Stimulated activated CD8-positive, alpha-beta memory T cell treated with anti-CD3 and anti-CD28 coated beads, Interleukin-15, amount 100 ng/mL, for 1 hour (primary cell): ENCODE measurements at places on chromosomes 5 and 9.

GRCh38 chr5:68415177-68416085, 199.9 kb downstream of the PIK3R1 start:
- no peak for DNase-seq

GRCh38 chr5:174412374-174412773, 312.0 kb upstream of the MSX2 start:
- DNase-seq: no peak

DNA sequence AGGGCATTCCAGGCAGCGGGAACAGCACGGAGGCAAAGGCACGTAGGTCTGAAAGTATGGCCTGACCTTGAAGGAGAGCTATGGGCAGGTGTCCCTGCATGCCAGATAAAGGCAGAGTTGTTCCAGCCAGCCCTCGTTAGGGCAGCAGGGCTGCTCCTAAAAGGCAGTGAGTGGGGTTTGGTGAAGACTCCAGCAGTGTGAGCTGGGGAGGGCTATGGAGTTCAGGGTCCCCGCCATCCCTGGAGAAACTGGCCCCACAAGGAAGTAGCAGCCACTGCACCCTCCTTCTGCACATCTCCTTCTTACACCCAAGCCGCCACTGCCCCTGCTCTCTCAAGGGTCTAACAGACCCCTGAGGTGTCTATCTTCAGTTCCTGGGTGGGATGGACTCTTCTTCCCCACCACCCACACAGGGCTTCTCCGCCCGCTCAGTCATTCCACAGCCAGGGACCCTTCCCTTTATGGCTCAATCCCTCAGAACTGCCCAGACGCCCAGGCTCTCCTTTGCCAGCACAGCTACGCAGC, 1.4 kb downstream of the AKNA start:
- no peak for DNase-seq

DNA sequence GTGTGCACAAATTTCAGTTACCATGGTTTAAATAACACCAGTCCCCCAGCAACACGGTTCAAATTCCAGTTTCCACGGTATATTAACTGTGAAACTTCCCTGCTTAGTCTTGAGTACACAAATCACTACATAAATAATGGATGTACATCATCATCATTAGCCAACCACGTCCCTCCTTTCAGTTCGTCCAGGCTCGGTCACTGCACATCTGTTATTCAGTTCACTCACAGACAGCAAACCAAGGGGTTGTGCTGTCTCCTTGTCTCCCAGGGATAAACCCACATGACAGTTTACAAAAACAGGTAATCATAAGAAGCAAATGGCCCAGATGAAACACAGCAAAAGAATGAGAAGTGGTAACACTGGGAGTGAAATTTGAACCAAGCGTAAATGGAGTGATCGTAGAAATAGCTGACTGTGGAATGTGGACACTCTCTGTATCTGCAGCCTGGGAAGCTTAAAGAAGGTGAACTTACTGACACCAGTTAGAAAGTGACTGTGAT, 61.0 kb upstream of the RAD23B start:
- DNase-seq: no peak

DNA sequence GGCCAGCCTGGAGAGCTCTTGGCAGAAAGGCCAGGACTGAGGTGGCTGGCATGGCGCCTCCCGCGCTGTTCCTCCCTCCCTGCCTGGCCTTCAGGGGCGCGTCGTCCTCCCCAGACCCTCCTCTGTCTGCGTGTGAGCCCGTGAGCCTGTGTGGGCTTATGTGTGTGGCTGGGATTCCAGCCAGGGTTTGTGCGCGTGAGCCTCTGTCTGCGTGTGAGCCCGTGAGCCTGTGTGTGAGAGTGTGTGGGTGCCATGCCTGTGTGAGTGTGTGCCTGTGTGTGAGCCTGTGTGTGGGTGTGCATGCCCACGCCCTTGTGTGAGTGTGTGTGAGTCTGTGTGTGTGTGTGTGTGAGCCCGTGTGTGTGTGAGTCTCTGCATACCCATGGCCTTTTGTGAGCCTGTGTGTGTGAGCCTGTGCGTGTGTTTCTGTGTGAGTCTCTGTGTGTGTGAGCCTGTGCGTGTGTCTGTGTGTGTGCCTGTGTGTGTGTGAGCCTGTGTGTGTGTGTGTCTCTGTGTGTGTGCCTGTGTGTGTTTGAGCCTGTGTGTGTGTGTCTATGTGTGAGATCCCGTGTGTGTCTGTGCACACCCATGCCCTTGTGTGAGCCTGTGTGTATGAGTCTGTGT, 13.0 kb downstream of the RXRA start:
- no peak for DNase-seq

DNA sequence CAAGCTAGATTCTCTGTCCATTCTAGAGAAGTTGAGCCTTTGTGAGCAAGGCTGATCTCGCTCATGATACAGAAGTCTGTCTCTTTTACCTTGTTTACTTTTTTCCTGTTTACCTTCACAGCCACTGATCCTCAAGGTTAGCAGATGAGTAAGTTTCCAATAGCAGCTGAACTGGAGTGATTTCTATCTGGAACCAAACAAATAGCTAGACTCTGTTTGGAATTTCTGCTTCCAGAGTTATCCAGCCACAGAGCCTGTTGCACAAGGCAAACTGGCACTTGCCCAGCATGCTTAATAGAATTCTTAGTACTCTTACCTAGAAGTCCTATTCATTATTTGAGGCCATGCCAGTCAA, 12.8 kb upstream of the PANK3 start:
- no peak for DNase-seq

DNA sequence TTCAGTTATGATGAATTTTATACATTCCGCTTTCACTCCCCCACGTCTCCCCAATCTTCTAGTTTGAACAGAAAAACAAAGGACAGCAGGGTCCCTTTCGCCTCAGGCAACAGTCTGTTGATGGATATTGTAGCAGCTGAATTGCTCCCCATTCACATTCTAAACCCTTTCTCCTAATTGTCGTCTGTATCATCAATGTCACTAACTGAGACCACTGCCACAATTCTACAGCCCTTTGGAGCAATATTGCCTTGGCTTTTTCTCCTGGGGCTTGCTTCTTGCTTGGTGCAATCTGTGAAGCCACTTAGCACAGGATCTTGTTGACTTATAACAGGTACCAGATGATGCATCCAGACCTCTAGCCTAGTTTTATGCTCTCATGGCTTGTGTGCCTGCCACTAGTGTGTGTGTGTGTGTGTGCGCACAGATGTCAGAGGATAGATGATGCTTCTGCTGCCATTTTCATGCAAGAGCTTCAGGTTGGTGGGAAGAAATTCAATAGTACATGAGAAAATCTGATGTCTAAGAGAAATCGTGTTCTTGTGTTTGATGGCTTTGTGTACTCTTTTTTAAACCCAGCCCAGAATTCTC, 195.2 kb upstream of the ISL1 start:
- DNase-seq: no peak

DNA sequence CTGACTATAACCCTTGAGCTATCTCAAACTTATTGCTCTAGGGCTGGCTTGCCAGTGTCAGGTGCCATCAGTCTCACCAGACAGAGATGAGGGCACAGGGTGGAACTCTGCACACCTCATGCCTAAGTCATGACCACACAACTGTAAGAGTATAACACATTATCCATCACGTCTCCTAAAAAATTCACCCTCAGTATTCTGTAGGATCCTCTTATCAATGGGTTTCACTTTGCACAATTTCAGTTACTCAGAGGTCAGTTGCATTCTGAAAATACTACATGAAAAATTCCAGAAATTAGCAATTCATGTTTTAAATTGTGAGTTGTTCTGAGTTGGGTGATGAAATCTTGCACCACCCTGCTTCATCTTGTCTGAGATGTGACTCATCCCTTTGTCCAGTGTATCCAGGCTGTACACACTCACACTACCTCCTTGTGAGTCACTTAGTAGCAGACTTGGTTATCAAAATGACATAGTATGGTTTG, 690.9 kb upstream of the CDH18 start:
- DNase-seq: no peak

- DNase-seq: no peak
Observed at GRCh38 chr5:119307170-119307569, 48.6 kb upstream of the TNFAIP8 start.

DNA sequence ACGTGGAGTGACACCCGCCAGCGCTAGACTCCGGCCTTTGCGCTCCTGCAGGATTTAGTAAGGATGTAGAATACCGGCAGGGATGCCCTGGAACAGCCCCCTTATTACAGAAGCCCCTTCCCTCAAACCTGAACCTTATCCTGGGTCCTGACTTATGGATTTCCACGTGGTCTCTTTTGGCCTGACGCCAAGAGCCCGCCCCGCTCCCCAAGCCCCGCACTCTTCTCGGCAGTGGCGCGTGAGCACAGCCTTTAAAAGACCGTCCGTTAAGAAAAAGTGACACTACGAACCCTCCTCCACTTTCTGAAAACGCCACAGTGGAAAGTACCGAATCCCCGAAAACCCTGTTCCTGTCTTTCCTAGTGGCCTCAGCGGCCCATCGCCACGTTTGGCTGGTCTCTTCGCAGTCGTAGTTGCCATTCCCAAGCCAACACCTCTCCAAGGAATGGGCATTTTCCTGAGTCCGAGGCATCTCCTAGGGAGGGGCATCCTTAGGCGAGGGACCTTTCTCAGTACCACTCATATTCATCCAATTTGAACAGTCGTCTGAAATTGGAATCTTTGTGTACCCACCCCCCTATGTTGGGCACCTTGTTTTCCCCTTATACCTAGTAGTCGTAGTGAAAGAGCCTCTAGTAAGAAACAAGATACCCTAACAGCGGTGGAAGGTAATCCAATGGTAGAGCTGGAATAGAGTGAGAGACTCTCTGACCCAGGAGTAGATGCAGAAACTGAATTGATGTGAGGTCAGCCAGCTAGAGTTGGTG, 732 bp upstream of the MCIDAS start:
- no peak for DNase-seq

- no peak for DNase-seq
Observed at GRCh38 chr9:74036549-74037231, 460.4 kb upstream of the RORB start.

DNA sequence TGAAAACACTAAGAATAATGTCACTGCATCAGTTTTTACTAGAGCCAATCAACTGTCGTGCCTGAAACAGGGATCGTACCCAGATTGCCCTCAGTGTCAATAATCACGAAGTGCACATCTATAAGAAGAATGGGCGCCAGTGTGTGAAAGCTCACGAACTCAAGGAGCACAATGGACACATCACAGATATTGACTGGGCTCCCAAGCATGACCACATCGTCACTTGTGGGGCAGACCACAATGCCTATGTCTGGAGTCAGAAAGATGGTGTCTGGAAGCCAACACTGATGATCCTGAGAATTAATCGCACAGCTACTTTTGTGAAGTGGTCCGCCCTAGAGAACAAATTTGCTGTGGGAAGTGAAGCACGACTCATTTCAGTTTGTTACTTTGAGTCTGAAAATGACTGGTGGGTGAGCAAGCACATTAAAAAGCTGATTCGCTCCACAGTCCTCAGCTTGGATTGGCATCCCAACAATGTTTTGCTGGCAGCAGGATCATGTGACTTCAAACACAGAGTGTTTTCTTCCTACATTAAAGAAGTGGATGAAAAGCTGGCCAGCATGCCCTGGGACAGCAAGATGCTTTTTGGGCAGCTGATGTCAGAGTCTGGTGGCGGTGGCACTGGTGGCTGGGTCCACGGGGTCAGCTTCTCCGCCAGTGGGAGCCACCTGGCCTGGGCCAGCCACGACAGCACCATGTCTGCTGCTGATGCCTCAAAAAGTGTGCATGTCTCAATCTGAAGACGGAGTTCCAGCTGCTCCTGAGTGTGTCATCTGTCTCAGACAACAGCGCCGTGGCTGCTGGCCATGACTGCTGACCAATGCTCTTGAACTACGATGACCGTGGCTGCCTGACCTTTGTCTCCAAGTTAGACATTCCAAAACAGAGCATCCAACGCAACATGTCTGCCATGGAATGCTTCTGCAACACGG, 32.2 kb downstream of the NSA2 start:
- DNase-seq: no peak

DNA sequence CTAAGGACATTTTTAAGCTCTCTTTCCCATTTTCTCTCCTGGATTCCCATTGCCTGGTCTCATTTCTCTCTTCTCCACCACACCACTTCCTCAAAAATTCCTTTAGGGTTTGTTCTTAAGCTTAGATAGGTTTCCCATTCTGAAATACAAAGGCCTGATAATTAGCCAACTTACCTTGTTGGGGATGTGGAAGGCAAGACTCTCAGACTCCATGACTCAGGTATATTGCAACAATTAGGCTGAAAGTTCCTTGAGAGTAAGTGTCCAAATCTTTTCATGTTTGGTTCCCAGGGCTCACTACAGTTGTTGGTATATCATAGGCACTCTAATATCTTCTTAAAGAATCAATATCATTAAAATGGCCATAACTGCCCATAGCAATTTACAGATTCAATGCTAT, 43.6 kb downstream of the FXN start:
- no peak for DNase-seq

DNA sequence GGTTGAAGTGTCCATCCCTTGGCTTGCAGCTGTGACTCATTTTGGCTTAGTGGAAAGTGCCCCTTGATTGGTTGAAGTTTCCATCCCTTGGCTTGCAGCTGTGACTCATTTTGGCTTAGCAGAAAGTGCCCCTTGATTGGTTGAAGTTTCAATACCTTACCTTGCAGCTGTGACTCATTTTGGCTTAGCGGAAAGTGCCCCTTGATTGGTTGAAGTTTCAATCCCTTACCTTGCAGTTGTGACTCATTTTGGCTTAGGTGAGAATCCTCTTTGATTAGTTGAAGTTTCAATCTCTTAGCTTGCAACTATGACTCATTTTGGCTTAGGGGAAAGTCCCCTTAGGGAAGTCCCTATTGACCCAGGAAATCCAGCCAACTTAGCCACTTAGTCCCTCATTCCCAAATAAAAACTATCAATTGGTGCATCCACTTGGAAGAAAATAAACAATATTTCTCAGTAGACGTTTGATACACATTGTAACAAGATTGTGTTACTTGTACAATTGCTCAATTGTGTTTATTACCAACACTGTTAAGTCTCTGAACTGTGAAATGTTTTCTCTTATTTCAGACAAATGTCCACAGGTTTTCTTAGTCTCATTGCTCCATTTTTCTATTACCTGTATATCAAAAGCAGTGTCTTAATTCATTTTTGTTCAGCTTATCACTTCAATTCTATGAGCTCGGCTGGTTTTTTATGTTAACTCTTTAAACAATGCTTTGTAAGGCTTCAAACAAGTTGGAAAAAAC, 2308.8 kb upstream of the ACO1 start:
- DNase-seq: no peak

DNA sequence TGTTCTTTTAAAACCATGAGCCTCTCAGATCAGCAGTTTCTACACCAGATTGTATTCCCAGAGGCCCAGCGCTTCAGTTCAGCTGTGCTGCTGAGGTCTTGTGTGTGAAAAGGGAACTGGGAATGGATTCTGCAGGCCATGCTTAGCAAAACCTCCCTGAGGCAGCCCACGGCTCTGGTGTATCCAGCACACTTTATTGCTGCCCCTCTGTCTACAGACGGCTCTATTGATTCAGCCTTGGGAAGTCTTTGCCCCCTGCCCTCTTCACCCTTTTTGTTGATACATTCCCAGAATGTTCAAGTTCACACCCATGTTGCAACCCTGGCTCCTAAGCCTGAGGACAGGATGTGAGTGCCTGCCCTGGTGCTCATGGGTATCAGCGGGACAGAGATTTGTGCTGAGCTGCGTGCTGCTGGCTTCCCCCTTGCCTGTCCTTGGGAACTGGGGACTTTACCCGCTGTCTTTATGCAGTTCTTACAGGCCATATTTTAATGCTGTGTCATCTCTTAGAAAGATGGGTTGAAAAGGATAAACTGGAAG, 37.3 kb downstream of the ARHGAP26 start:
- no peak for DNase-seq

GRCh38 chr9:126198854-126199253, 127.8 kb upstream of the MVB12B start:
- DNase-seq: no peak
